ENCODE measurements at places on chromosomes 4 and X. TPM values are rescaled to one million over a fixed set of nuclear protein-coding genes. Genes with fewer than 3 reads are reported as not detected.

GRCh38 chr4:5238173-5238572, 186.9 kb downstream of the STK32B start:
- peak; percentile 64 for DNase-seq

DNA sequence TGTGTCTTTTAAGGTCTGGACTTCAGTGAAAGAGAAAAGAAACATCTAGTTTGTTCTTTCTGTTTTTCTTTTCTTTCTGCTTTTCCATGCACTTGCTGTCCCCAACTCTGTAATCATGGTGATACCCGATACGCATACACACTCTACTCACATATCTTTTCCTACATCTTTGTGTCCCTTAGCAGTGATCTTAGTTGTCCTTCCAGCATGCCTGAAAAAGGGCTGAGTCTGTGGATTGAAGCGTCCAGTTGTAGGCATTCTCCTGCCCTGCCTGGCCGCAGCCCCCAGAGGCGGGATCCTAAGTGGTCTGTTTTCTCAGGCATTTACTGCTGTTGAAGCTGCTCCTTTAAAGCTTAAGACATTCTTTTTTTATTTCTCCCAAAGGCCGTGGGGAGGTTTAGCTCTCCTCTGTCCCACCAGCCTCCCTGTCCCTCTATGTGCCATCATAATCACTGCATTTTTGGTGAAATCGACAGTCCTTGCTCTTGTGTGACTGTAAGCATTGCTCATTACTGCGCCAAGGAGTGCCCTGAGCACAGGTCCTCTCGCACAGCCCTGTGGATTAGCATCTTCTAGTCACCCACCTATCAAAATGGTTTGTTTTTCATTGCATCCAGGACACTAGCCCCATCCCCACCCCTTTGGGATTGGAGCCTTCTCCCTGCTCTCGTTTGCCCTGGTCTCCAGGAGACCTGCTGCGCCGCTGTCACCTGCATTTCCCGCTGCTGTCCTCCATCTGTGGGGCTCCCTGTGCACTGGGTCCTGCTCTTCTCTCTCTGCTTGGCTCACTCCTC, 4.4 kb downstream of the RGS12 start:
- DNase-seq: no peak

Gene FAM241A
- 1.2 TPM for total RNA-seq

Gene SCLT1
- 10.3 TPM for total RNA-seq

DNA sequence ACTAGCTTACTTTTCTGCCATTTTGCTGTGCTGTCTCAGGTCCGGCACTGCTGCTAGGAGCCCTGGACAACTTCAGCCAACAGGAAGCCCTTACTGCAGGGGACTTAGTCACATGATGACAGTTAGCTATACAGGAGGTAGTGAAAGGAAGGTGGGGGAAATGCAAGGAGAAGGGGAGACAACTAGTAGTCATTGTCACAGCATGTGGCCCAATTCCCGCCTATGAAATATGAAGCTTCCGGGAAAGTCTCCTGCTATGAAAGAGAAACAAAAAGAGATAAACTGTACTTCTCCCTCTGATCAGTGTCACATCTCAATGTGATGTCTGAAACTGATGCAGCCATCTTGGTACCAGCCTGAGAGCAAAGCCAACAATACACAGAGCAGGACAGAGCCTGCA, 71.6 kb downstream of the AMELX start:
- DNase-seq: no peak

DNA sequence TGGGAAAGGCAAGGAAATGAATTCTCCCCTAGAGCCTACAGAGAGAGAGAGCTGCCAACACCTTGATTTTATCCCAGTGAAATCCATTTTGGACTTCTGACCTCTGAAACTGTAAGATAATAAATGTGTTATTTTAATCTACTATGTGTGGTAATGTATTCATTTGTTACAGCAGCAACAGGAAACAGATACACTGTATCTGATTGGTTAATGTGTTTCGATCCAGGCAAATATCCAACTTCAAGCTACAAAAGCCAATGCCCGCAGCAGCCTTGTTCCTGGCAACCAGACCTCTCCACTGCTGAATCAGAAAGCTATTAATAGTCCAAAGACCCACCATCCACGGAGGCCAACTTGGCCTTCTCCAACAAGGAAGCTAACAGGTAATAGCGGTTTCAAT, 318.1 kb downstream of the PTTG2 start:
- peak; percentile 32 for DNase-seq

Gene UGT2B7
- not detected for total RNA-seq

Gene SLC38A5
- total RNA-seq: 21.8 TPM

DNA sequence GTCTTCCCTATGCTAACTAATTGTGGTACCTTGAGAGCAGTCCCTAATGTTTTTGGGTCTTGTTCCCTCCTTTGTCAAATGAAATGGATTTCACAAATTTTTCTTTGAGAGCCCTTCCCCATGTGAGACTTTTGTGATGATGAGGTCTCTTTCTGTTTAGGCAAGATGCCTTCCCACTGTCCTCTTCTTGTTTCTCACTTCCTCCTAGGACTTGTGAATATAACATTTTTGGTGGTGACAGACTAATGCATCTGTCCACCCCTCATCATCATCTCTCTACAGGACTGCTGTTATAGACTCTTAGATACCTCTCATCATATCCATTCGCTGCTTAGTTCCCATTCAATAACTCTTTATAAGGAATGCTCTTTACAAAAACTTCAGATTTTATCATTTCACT, 8.7 kb upstream of the ANK2 start:
- DNase-seq: no peak

Gene TMEM31
- not detected for total RNA-seq

Gene FABP2
- not detected for total RNA-seq

Gene OGT
- total RNA-seq: 106 TPM

Gene MAGEC3
- total RNA-seq: not detected

- DNase-seq: no peak
Observed at GRCh38 chr4:184689681-184690080, 40.1 kb downstream of the PRIMPOL start.

Gene ASB12
- not detected for total RNA-seq

DNA sequence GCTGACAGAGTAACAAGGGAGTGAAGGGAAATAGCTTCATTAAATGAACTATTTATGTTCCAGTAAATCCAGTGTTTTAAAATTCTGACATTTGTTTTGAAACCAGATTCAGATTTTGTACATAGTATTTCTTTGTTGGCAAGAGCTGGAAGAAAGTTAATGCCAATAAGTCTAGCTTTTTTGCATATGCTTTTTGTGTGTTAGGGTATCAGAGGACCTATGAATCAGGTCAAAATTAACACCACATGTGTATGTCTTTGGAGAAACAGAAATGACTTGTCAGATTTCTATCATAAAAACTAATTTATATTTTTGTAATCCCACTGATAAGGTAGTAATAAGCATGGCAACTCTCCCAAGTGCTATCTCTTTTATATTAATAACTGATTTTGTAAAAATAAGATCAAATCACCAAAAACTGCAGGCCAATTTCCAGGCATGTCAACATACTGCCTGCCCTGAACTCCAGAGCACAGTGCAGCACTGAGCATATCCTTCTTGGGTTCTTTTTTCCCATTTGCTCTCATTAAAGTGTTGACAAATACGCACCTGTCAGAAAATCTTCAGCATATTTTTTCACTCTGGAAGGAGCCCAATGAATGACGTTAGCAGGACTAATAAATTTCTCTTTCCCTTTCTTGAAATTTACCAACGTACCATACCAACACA, 65.5 kb downstream of the SH3RF1 start:
- peak; percentile 45 for DNase-seq

DNA sequence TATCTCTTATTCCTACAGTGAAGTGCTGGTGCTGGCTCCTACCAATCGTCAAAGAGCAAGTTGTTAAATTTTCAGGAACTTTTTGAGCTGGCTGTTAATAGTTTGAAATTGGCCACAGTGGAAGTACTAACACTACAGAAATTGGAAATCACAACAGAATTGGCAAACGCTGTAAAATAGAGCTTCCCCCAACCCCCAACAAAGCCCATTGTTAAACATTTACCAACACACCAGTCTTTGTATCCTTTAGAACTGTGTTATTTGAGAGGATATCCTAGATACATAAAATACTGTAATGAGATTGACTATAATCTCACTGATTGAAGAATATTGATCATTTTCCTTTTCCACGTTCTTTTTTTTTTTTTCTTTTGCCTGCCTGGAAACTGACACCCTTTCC, 37.4 kb downstream of the FAM241A start:
- no peak for DNase-seq

- no peak for DNase-seq
Observed at GRCh38 chrX:39050427-39050826, 249.2 kb downstream of the MID1IP1 start.

- DNase-seq: no peak
Observed at GRCh38 chrX:40041915-40042314, 55.8 kb downstream of the BCOR start.

GRCh38 chr4:21864686-21865085, 83.9 kb downstream of the KCNIP4 start:
- no peak for DNase-seq

- no peak for DNase-seq
Observed at GRCh38 chrX:134552351-134552750, 92.4 kb downstream of the HPRT1 start.

GRCh38 chr4:19659101-19659500, 592.6 kb upstream of the SLIT2 start:
- no peak for DNase-seq

DNA sequence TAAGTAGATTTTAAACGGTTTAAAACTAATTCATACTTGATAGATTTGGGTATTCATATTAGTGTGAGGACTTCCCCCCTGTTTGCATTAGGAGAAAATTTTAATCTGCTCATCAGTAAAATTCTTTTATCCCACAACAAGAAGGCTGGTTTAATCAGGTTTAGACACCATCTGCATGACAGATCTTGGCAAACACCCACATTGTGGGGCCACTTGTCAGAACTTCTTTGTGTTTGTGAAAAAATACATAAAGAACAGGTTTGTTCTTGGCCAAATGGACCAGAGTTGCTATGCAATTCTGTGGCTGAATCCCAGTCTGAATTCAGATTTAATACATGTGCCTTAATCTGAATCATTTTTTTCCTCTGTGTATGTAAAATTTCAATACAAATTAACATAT, 121.1 kb downstream of the REPS2 start:
- no peak for DNase-seq

- DNase-seq: no peak
Observed at GRCh38 chr4:4836044-4836443, 23.4 kb upstream of the MSX1 start.

Gene PNMA3
- total RNA-seq: 0.26 TPM

Gene ARHGAP10
- 35.8 TPM for total RNA-seq

DNA sequence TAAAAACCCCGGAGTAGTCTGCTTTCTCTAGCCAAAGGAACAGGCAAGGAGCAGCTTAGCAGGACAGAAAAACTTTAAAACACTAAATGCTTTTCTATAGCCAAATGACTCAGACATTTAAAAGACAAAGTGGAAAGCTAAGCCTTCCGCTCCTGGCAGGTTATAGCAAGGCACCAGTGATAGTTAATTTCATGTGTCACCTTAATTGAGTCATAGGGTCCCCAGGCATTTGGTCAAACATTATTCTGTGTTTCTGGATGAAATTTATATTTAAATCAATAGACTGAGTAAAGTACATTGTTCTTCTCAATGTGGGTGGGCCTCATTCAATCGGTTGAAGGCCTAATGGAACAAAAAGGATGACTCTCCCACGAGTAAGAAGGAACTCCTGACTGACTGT, 885.7 kb upstream of the ADGRL3 start:
- no peak for DNase-seq

DNA sequence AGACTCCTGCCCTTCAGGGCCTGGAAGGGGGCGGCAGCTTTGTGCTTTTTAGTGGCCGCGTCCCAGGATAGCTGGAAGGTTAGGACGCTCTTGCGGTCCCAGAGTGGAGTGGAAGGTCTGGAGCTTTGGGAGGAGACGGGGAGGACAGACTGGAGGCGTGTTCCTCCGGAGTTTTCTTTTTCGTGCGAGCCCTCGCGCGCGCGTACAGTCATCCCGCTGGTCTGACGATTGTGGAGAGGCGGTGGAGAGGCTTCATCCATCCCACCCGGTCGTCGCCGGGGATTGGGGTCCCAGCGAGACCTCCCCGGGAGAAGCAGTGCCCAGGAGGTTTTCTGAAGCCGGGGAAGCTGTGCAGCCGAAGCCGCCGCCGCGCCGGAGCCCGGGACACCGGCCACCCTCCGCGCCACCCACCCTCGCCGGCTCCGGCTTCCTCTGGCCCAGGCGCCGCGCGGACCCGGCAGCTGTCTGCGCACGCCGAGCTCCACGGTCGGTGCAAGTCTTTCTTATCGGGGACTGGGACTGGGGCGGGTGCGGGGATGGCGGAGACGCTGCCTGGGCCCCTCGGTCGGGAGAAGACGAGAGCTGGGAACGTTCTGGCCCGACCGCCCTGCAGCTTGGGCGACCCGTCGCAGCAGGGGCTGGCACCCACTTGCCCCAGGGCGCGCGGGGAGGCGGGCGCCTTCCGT, at the start of gene EDNRA:
EDNRA (plus strand) TSS at position 207 of the 686 bp plus-strand sequence. CDS start 4,585 bp downstream, outside the sequence.
- peak; percentile 65 for DNase-seq

Gene PPP4R3C
- not detected for total RNA-seq

DNA sequence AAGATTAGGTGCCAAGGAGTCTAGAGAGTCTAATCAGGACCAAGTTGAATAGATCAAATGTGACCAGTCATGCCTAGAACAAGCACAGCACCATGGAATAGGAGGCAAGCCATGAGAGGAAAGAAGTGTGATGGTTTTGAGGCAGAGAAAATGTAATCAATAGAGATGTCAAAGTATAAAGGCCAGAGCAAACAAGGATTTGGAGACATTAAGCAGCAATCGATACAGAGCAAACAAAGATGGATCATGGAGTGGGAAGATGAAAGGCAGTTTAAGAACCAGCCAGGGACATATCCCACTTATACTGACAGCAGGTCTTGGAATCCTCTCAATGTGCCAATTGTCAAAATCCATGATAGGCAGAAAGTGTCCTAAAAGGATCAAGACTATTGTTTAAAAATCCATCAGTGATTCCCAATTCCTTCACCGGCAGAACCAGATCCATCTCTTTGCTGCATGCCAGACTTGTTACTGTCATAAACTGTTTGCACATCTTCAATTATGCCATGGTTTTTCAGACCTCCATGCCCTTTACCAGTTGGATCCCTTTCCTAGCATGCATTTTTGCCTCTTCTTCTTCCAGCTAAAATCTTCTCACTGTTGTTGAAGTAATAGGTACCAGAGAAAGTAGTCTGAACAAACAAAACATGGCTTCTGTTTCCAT, 520.7 kb upstream of the ARX start:
- no peak for DNase-seq

- no peak for DNase-seq
Observed at GRCh38 chrX:30483996-30484395, 93.6 kb downstream of the TASL start.

DNA sequence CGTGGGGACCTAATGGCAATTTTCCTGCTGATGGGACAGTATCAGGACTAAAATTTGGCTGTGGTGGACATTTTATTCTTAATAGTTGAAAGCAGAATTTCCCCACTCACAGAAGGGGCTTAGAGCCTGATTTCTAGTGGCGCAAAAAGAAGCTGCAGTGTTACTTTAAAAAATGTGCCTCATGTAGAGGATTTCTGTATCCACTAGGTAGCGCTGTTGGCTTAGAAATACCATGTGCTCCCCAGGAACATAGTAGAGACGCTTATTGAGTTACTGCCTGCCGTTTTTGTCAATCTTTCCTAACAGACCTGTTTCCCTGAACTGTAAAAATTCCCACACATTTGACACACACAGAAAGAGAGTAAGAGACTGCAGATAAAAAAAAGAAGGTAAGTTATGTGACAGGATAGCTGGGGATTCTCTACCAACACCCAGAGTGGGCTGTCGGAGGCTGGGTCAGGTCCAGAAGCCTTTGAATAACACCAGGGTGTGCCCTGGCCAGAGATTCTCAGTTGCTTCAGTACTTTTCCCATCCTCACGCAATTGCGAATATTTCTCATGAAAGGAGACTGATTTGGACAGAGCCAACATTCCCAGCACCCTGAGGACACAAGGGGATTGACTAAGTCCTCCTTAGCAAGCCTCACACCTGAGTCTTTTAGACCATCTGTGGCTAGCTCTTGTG, 88.4 kb downstream of the ZXDA start:
- peak; percentile 61 for DNase-seq

Gene GEMIN8
- 20.1 TPM for total RNA-seq
